Adipocyte (in vitro differentiated cells): ENCODE measurements at places on chromosomes 3 and 15.

GRCh38 chr3:151537726-151538125, 76.9 kb upstream of the IGSF10 start:
- peak; percentile 55 for DNase-seq

DNA sequence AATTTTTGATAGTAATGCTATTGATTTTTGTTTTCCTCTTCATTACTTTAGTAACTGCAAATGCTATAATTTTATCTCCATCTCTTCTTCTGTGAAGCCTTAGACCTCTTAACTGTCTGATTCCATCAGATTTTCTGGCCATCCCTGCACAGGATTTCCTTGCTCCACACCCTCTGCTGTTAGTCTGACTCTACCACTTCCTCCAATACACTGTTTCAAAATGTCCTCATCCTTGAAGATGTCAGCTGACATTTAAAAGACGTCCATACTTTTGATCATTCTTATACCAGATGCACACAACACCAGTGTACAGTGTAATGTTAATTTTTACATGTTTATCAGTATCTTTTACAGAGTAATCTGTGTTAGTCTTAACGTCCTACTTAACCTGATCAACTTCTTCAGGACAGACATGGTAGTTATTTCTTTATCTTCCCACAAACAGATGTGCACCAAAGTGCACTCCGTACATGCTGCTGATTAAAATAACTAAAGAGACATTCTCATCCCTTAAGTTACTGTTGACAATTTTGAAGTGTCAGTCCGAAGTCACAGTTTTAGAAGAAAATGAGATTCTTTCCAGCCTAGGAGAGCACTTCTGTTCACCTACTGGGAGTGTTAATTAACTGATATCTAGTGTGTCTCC, 102.4 kb upstream of the RASGRP1 start:
- DNase-seq = no peak

- no peak for DNase-seq
Measured at GRCh38 chr3:29026286-29026685, 254.6 kb upstream of the RBMS3 start.

DNA sequence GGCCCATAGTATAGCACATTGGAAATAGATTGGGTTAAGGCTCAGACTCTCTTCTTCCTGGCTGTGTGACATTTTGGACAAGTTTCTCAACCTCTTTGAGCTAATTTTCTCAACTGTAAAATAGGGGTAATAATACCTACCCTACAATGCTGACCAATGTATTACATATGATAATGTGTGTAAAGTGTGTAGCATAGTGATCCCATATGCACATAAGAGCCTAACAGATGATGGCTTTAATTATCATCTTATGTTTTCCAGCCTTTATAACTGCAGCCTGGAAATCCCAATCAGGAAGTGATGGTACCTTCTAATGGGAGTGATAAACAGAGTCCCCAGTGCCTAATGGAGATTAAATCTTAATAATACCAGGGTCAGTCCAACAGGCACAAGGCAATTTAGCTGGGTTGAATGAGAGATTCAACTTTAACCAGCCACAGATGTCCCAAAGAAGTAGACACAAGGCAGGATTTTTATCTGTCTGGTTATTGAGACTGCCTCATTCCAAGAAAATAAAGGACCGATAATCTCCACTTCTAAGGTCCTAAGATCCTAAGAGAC, 12.0 kb downstream of the ADAMTS9 start:
- DNase-seq = no peak

GRCh38 chr3:98737301-98737700, 25.8 kb upstream of the ST3GAL6 start:
- no peak for DNase-seq
